ENCODE measurements at places on chromosomes 2 and 18.

- DNase-seq, result no peak
These were observed 104.1 kb downstream of the QPCT start for GRCh38 chr2:37448342-37449120.

- DNase-seq, result no peak
These were observed 128.4 kb downstream of the ASXL3 start for GRCh38 chr18:33706391-33706790.

DNA sequence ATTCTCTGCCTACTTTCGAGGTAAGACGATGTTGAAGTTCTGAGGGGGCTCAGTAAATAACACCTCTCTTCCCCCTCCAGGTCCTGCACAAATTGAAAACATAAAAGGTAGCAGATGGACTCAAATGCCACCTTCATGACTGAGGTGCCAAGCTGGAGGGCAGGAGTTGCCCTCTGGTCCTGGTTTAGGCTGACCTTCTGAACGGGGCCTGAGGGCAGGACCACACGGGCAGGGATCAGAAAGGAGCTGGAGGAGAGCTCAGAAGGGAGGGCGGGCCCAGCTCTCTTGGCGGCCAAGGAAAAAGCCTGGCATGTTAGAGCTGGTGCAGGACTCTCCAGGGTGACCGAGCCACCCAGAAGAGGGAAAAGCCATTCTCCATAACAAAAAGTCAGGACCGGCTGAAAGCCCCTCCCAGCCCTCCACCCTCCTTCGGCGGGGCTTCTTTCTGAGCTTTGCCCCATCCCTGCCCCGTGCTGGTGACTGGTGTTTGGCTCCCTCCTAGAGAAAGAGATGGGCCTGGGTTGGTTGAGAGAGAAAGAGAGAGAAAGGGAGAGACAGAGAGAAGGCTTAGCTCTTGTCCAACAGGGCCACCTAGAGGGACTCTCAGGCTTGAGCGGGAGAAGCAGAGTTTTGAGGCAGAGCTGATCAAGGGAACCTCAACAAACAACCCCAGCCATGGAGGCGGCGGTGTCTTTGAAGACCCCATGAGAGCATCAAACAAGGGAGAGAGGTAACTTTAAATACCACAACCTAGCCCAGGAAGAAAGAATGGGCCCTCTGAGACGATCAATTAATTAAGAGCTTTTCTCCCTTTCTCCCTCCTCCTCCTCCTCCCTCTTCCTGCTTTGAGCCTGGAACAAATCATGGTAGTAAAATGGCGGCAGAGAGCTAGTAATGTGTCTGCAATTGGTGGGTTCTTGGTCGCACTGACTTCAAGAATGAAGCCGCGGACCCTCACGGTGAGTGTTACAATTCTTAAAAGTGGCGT, 50.8 kb downstream of the WIPF1 start:
- peak; percentile 52 for DNase-seq

GRCh38 chr18:28736951-28737350, 560.0 kb upstream of the CDH2 start:
- no peak for DNase-seq

DNA sequence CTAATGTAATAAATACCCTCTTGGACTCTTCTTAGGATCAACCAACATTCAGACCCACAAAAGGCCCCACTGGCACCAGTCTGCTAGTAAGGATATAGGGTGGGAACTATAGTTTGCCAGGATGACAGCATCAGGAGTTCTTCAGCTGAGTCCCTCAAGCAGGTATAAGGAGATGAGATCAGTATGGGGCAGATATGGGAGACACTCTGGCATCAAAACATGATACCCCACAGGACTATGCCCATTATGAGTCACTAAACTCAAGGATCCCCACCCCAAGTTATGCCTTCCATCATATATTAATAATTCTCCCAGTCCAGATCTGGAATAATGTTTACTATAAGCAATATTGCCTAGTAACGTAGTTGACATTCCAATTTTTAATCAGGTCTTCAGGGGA, 83.1 kb upstream of the CCDC141 start:
- no peak for DNase-seq

- DNase-seq, result no peak
These were observed 17.1 kb upstream of the ANKRD62 start for GRCh38 chr18:12076424-12077140.

Measured in Ammon's horn (tissue), 1 donor.